Stimulated activated CD4-positive, alpha-beta T cell treated with anti-CD3 and anti-CD28 coated beads, Interleukin-1b, Interleukin-23, amount 100 ng/mL, for 24 hours (primary cell): ENCODE measurements at places on chromosomes 11 and 22.

GRCh38 chr22:33209930-33210784 lies 152.0 kb upstream of the SYN3 start:
- DNase-seq, result no peak

GRCh38 chr11:64867748-64868462 lies 10.5 kb downstream of the EHD1 start:
- no peak for DNase-seq

DNA sequence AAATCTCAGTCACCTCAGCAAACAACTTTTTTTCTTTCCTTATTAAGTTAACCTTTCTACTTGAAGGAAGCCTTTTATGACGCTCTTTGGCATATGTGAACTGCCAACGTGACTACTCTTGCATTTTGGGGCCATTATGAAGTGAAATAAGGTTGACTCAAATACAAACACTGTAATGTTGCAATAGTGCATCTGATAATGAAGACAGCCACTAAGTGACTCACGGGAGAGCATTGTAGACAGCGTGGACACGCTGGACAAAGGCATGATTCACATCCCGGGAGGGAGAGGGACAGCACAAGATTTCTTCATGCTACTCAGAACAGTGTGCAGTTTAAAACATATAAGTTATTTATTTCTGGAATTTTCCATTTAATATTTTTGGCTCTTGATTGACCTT lies 560.8 kb downstream of the ETS1 start:
- no peak for DNase-seq

- DNase-seq, result no peak
Measured at GRCh38 chr22:29194184-29194583, 11.5 kb upstream of the EMID1 start.

GRCh38 chr11:127039591-127039990 lies 39.0 kb upstream of the KIRREL3 start:
- DNase-seq, result no peak

DNA sequence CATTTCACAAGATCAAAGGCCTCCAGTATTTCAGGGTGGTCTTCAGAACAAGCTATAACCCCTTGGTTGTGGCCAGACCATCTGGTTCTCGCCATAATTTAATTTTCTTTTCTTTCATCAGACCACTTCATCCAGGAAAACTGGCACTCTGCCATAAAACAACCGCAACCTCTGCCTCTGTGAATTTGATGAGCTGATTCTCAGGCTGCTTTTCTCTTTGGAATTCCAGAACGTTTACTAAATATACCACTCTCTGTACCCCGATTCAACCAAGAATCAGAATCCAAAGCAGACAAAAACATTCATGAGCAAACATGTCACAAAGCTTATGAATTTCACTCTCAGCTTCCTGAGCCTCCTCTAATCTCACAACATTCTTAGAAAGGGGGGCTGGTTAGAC lies 331.8 kb upstream of the SYN3 start:
- DNase-seq, result no peak

- no peak for DNase-seq
Measured at GRCh38 chr11:88327061-88327460, 10.5 kb downstream of the CTSC start.

GRCh38 chr22:17336061-17336460 lies 33.2 kb upstream of the CECR2 start:
- DNase-seq, result no peak

GRCh38 chr11:37574361-37574760 lies 976.3 kb upstream of the RAG2 start:
- no peak for DNase-seq

- no peak for DNase-seq
Measured at GRCh38 chr11:75337195-75337654, 14.2 kb downstream of the ARRB1 start.

DNA sequence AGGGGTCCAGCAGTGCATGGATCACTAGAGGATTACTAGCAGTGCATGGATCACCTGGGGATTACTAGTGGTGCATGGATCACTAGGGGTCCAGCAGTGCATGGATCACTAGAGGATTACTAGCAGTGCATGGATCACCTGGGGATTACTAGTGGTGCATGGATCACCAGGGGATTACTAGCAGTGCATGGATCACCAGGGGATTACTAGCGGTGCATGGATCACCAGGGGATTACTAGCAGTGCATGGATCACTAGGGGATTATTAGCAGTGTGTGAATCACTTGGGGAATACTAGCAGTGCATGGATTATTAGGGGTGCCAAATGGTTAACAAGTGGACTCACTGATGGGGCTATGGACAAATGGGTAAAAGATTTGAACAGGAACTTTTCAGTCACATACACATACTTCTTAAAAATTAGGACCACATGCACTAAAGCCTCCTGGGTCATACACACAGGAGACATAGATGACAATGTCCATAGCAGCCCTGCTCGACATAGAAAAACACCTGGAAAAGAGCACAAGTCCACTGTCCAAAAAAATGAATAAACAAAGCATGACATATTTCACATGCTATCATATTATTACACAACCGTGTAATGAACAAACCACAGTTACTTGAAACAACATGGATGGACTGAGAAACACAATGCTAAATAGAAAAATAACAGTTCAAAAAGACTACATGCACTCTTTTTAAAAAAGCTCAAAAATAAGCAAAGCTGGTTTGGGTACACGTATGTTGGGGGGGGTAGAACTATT lies 109.8 kb downstream of the CD44 start:
- DNase-seq, result no peak

DNA sequence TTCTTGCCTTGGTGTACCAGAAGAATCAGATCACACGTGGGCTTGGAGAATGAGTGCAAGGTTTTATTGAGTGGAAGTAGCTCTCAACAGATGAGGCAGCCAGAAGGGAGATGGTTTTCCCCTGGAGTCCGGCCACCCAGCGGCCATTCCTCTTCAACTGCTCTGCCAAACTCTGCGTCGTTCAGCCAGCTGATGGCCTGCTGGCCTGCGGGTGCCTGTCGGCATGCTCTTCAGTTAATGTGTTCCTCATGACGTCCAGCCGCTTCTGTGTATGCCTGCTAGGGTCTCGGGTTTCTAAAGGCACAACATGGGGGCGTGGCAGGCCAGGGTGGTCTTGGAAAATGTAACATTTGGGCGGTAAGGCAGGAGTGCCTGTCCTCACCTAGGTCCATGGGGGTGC lies 487.9 kb upstream of the LRRC4C start:
- DNase-seq, result no peak

- DNase-seq, result no peak
Measured at GRCh38 chr22:39820256-39820655, 73.3 kb downstream of the ENTHD1 start.

DNA sequence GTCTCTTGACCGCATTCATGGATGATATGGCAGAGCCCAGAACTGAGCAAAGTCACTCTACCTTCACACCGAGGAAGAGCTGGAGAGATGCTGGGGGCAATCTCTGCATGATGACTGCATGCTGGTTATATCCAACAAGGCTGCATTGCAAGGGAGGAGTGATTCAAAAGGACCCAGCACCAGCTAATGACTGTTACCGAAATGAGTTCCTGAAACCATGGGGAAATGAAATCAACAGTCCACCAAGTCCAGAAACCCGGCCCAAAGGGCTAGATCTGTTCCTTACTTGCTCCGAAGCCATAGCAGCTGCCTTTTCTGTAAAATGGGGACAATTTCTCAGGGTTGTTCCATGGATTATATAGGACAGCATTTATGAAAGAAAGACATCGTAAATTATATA lies 1.2 kb upstream of the SMIM35 start:
- no peak for DNase-seq

GRCh38 chr11:7583248-7583647 lies 69.4 kb downstream of the PPFIBP2 start:
- DNase-seq, result no peak

DNA sequence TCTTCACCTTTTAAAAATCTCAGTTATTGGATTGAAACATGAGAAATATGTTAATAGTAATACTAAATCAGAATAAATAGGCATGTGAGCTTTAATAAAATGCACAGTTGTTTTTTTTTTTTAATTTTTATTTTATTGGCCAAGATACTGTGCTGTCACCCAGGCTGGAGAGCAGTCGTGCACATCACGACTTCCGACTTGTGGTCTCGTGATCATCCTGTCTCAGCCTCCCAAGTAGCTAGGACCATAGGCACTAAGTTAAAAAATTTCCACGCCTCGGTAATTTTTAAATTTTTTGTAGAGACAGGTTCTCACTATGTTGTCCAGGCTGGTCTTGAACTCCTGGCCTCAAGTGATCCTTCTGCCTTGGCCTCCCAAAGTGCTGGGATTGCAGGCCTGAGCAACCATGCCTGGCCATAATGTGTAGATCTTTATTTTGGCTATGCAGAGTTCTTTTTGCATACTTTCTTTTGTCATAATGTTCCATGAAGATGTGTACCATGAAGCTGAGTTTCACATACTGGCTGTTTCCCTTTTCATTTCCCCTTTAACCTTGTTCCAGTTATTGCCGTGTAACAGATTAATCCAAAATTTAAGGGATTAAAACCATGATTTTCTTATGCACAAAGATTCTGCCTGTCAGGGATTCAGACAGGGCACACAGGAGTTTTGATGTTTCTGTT lies 16.0 kb downstream of the CAPRIN1 start:
- DNase-seq, result no peak

GRCh38 chr11:2091786-2092463 lies 47.3 kb downstream of the IGF2 start:
- no peak for DNase-seq
